Activated naive CD4-positive, alpha-beta T cell treated with anti-CD3 and anti-CD28 coated beads, Interleukin-2, amount 50 U/mL, for 16 hours (primary cell): ENCODE measurements at places on chromosomes 7 and 10.

DNA sequence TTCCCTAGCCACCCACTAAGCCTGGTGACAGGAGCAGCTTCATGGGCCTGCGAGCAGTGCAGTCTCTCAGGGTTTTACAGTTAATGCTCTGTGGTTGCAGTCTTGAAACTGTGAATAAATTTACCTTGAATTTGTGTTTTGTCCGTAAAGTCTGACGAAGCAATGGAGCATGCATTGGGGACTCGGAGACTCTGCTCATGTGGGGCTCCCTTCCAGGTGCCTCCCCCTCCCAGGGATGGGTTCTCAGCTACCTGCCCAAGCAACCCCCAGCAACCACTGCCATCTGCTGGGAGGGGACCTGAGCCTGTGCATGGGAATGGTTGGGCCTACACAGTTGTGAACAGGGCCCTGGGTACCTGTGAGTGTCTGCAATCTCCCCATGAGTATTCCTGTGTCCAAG lies 36.3 kb upstream of the IKZF1 start:
- DNase-seq: no peak

GRCh38 chr7:103613655-103614642 lies 167.9 kb upstream of the SLC26A5 start:
- DNase-seq: no peak

- DNase-seq: peak; percentile 21
Observed at GRCh38 chr7:93147363-93147762, 822 bp downstream of the SAMD9L start.

- DNase-seq: no peak
Observed at GRCh38 chr7:106465704-106466468, 181.1 kb upstream of the NAMPT start.
